ENCODE measurements at places on chromosomes 3 and 15.

DNA sequence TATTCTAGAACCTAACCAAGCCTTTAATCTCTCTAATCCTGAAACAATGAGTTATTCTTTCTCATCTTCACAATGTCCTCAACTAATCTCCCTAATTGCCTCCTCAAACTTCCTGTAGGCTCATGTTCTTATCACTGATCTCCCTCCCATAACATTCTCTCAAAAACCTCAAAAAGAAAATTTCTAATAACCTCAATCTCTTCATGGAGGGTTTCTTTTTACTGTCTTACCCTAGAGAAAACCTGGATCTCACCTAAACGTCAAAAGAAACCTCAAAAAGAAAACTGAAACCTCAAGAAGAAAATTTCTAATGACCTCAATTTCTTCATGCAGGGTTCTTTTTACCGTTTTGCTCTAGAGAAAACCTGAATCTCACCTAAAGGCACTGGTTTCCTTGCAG, 150.2 kb downstream of the GSK3B start:
- no peak for DNase-seq

DNA sequence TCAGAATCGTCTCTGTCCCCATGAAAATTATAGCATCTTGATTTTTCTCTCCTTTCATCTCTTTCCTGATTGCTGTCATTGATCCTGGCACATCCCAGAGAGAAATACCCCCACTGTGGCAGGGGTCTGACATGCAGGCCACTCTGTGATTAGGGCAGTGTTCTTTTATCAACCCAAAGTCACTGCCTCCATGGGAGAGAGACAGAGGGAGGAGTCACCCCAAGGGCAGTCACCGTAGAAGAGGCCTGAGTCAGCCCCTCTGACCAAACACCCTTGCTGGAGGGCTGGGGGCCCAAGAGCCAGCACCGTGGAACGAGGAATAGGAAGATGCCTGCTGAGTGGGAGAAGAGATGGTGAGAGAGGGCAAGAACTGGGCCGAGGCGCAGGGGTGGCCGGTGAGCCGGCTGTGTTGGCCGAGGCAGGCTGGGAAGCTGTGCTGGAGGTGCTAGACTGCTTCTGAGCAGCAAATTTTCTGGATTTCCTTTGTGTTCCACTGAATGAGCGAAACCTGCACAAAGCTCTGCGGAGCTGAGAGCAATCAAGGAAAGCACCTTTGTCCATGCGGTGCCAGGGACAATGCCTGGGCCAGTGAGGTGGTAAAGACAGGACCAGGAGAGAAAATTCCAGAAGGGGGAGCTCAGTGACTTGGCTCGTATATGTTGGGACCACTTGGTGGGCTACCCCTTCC, 103.8 kb downstream of the ADCY5 start:
- no peak for DNase-seq

DNA sequence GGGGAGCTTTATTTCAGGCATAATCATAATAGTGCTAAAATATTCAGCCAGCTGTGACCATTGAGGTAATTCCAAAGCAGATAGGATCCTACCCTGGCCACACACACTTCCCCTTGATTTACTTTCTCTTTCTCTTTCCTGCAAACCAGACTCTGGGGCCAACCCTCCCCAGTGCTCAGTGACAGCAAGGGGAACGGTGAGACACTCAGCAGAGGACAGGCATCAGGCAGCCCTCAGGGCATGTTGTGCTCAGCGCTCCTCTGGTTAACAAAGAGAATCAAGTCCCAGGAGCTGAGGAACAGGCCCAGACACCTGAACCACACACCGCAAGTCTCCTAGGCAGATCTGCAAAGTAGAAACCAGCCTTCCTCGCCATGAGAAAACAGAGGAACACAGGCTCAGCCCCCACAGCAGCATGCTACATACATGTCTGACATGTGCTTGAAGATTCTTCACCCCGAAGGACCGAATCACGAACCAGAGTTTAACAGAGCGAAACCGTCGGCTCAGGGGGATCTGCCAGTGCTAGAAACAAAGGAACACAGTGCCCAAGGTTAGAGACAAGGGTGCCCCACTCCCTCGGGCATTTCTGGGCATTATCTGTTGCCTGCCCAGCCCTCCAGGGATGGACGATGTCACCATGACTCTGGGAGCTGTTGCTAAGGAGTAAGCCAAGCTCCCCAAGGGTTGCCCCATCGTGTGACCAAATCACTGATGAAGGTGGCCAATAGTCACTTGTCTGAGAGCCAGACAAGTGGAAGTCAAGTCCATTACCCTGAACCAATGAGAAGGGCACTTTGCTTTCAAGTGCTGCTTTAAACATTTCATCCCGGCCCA, 17.5 kb downstream of the HDC start:
- DNase-seq, result no peak

GRCh38 chr3:140777631-140778233, 99.9 kb downstream of the TRIM42 start:
- DNase-seq, result no peak

DNA sequence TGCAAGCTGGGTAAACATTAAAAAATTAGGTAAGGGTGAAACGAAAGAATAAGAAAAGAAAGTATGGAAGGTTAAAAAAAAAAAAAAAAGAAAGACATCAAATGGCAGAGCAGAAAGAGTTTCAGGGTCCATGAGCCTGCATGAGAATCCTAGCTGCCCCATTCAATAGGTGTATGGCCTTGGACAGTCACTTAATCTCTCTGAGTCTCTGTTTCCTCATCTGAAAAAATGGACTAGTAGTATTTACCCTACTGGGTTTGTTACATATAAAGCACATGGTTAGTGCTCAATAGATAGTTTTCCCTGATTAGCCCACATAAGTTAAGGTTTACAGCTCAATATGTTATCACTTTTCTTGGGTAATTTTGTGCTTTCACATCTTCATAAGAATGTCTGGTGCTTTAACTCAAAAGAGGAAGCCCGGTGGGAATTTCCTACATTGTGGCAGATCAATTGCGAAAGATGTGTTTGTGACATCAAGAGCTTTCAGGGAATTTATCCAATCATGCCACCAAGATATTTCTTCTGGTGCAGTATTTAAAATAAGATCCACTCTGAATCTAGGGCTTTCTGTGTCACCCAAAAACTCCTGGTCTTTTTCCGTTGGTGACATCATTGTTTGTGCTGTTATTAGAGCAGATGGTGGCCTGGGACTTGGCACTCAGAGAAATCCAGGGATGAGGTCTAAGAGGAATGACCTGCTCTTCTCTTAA, 57.2 kb upstream of the UBE2E1 start:
- no peak for DNase-seq

DNA sequence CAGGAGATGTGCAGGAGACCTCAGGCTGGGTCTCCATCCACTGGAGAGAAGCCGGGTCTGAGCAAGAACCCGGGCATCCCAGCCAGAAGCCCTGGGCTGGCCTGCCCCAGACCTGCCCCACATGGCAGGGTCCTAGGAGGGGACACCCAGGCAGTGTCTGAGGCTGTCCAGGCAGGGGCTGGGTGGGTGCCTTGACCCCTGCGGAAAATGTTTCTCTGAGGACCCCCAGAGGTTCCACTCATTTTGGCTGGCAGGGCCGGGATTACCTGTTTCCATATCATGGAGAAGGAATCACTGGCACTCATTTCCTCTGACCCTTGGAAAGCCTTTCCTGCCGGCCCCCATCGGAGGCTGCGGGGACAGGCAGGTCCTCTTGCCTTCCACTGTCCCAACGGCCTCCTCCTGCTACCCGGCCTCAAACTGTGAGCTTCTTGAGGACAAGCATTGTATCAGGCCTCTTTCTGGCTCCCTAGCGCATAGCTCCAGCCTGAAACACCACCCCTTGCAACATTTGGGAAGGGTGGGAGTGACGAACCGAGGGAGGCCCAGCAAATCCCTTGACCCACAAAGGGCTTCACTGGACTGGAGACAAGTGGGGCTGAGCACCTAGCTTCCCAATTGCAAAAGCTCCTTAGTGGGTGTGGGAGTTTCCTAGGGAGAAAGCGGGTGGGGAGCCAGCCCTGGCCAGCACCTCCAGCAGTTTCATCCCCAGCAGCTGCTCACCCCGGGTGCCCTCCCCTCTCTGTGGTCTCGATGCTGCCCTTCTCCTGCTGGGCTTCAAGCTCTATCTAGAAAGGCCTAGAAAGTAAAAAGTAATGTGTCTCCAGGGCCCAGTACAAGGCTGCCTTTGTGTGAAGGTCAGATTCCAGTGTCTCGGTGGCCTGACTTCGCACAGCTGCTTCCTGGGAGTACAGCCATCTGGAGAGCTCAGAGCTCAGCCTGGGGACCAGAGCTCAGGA, 29.7 kb downstream of the ACSBG1 start:
- DNase-seq, result no peak

GRCh38 chr15:71889385-71889784, 79.0 kb downstream of the NR2E3 start:
- no peak for DNase-seq

GRCh38 chr3:72316501-72317279, 531.6 kb downstream of the SHQ1 start:
- no peak for DNase-seq

- no peak for DNase-seq
Measured at GRCh38 chr15:93459396-93459795, 370.4 kb upstream of the RGMA start.

DNA sequence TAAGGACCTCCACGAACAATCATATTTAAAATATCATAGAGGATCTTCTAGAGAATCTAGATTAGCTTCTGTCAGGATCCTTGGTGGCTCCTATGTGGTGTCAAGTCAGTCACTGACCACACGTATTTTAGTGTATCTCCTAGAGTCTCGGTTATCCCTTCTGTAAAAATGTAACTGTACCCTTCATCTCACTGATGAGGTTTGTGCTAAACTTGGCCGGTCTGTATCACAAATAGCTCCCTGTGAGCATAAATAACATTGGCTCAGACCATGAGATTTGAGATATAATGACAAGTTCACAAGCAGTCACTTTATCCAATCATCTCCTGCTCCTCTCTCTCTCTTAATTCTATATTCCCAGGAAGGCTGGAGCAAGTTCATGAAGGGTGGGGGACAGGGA, 93.6 kb upstream of the ARL6 start:
- no peak for DNase-seq

DNA sequence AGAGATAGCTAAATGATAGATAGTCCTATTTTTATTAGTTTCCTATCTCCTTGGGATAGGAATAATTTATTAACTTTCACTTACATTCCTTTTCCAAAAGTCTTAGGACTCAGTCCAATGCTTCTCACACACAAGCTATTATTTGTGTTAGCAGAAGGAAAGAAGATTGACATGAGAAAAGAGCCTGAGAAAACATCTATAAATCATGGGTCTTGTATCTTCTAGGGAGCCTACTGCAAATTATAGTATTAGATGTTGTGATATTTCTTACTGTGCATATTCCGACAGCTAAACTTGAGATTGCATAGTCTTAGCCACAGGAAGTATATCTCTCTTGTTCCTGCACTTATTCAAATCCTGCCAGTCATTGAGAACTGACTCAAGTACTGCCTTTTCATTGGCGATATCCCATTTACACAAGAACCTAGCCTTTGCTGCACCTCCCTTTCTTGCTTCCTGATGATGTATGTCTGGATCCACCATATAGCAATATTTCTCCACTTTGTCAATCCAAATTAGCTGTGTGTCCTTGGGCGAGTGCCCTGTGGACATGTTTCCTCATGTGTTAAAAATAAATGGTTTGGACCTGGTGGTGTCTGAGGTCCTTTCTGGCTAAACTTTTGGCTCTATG, 245.1 kb upstream of the LMCD1 start:
- DNase-seq, result no peak

DNA sequence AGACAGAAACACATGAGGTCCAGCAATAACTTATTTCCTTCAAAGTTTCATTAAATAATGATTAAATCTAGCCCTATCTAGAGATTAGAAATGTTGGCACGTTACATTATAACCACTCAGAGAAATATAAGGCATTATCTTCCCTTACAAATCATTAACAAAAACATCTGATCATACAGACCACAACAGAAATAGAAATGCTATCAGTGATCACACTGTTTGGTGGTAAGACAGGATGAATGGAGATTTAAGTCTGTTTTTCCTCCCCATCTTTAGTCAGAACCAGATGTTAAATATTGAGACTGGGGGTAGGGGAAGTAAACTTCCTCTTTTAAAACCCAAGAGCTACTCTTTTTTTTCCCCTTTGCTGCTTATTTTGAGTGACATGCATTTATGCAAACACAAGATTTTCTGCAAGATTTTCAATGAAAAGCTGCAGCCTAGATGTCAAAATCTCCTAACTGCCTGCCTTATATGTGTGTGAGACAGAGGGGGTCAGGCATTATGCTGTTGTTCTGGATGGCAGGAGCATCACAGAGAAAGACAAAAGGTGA, 70.4 kb downstream of the CBLB start:
- DNase-seq, result no peak

DNA sequence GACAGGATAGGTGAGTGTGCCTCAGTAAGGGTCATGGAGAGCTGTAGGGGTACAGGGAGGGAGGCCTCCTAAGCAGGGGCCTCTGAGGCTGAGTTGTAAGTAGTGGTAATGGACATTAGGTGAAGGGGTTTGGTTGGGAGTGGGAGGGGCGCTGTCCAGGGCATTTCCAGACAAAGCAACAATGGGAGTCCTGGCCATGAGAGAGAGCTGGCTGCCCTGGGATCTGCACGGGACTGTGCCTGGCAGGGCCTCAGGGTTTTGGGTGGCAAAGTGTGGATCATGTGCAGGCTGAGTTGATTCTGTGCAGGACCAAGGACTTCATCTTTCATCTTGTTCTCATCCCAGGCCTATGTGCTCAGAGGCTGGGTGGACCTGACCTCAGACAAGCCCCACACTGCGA, 4.6 kb downstream of the TTC21A start:
- DNase-seq, result no peak

GRCh38 chr15:57149196-57149595, 227.1 kb upstream of the CGNL1 start:
- no peak for DNase-seq

DNA sequence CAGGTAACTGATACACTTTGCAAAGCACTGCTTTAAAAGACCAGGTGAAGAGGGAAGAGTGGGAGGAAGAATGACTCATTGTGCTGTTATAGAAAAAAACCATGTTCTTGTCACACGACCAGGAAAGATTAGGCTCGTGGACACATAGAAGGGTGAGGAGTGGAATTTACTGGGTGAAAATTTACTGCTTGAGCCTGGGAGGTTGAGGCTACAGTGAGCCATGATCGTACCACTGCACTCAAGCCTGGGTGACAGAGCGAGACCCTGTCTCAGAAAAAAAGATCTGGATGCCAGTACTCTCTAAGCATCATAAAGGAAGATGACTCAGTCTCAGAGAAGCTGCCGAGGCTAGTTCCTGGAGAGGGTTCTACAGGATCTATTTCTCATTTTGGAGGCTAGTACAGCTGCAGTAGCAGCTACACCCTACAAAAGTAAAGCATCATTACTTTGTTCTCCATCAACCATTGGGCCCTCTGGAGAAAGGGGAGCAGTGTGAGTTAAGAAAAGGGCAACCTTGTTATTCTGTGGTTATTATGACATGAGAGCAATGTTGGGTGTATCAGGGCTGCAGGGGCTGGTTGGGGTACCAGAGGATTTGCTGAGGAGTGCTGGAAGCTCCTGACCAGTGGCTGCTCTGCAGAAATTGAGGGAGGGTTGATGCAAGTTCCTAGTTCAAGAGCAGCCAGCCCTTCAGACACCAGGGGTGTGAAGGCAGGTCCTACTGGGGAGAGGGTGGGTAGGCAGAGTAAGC, 75.4 kb downstream of the CMTM8 start:
- no peak for DNase-seq

DNA sequence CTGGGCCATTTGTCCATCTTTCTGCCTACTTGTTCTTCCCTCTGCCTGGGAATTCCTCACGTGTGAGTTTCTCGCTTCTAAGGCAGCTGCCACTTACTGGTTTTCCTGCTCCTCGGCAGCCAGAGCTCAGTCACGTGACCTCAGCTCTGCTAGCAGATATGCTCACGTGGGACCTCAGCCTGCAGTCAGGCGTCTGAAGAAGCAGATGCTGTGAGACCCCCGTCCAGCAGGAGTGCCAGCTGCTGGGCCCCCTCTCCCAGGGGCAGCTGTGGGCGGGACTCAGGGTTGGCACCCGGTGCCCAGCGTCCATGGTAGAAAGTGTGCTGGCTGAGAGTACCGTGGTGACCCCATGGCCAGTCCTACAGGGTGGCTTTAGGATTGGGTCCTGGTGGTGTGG, 161.3 kb upstream of the TLE3 start:
- no peak for DNase-seq
